Muscle of leg (tissue), 16 donors: ENCODE measurements at places on chromosomes 13 and 19.

DNA sequence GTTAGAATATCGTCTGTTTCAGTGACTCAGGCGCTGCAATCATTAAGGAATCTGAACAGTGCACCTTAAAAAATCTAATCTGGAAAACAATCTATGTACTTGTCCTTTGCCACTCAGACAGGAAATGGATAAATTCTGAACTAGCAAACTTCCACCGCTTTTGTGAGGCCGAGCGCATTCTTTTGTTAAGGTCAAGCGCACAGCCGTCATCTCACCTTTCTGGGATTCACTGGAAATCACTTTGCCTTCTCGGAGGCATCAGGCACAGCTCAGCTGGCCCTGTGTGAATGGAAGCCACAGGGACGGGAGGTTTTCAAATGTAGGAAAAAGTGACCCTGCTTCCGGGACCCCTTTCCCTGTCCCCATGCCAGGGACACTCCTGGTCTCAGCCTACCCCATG is 28.2 kb upstream of the SPACA7 start:
- no peak for DNase-seq

DNA sequence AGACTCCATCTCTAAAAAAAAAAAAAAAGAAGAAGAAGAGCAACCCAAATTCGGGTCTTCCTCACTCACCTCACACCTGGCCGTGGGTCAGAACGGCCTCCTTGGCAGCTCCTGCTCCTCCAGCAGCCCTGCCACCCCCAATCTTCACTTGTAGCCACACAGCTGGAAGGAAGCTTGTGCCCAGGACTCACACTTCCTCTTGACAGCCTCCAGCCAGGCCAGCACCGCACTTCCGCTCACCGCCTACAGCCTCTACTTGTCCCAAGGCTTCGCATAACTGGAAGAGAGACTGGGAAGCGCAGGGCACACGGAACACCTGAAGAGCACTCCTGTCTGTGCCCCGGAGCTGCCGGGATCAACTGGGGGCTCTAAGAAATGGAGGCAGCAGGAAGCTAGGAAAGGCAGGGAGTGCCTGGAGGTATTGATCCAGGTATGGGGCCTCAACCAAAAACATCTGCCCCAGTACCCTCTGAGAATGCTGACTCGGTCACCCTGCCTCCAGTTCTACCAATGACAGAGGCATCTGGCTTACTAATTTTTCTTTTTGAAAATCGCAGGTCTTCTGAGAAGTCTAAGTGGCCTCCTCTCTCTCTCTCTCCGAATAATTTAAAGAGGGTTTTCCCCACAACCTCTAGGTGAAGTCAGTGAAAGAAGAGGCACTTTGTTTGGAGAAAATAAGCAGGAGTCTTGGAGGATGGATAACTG is 31.1 kb upstream of the ATP12A start:
- DNase-seq: no peak

DNA sequence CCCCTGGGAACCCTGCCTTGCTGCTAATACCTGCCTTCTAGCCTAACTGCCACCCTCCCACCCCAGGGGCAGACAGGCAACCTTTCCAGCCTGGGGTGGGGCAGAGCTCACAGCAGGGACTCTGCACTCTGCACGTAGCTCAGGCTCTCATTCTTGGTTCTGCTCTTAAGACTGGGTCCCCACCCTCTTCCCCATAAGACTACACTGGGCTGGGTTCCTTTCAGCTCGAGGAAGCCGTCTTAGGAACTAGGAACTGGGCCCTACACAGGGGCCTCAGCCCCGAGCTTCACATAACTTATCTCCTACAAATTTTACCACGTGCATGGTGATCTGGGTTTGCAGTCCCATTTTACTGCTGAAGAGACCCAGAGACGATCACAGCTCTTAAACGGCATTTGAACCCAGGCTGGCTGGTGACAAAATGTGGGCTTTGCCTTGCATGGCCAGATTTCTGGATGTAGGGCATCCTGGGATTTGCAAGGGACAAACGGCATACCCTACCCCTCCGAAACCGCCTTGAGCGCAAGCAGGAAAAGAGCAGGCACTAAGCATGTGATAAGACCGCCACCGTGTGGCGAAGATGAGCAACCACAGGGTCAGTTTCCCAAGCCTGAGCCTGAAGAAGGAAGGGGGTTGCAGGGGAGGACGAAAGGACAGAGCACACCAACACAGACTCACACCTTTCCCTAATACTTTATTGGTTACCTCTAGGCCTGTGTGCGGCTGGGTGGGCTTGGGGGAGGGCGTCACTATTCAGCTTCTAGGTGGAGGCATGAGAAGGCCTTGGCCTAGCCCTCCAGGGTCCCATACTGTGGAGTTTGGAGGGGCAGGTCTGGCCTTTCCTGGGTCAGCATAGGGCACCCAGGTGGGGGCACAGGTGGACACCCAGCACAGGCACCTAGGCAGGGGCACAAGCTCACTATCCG is 5.1 kb downstream of the JUNB start:
- DNase-seq: peak; percentile 89

DNA sequence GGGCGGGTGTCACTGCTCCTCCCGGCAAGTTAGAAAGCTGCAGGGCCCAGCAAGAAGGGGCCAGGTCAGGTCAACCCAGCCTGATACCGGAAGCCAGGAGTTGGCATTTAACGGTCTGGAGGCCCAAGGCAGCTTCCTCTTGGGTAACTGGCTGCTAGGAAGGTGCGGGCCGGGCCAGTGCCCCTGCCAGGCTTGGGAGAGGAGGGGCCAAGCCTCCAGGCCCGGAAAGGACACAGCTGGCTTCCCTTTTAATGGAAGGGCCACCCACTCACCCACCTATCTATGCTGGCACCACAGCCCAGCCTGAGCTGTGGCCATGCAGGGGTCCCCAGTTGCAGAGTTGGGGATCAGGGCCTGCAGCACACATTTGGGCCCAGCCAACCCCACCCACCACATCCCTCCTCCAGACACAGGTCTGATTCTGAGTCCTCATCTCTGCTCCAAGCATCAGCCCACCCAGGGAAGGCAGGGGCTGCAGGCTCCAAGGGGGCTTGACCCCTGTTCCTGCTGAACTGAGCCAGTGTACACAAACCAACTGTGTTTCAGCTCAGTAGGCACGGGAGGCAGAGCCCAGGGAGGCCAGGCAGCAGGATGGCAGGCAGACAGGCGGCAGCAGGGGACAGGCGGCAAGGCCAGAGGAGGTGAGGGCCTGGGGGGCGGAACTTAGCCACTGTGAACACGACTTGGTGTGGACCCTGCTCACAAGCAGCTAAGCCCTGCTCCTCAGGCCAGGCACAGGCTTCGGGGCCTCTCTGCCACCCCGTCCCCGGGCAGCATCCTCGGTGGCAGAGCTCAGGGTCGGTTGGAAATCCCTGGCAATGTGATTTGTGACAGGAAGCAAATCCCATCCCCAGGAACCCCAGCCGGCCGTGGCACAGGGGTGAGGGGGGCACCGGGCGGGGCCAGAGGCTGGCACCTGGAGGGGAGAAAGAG is 40.8 kb downstream of the ZSWIM4 start:
- peak; percentile 56 for DNase-seq

- DNase-seq: no peak
Observed at GRCh38 chr19:46606019-46606418, 4.9 kb downstream of the CALM3 start.

DNA sequence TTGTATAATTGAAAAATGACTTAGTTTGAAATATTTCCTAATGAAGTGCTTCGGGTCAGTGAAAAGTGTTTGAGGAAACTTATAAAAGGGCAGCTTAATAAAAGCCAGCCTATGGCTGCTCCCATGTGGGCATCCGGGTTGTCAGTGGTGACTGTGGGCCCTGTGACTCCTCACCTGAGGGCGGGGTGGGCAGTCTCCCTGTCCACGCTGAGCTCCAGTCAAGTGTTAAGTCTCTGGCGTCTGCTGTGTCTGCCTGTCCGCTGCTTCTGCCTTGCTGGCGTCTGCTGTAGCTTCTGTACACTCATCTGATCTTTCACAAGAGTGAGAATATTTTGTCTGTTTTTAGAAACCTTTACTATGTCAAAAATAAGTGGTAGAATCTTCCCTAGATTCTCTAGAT is 7.1 kb downstream of the LAMP1 start:
- DNase-seq: no peak
